ENCODE measurements at places on chromosomes 11 and 22.

GRCh38 chr11:326592-326841, 5.9 kb upstream of the IFITM3 start:
- DNase-seq: no peak

GRCh38 chr11:75920848-75921247, 105.8 kb downstream of the UVRAG start:
- DNase-seq: no peak

DNA sequence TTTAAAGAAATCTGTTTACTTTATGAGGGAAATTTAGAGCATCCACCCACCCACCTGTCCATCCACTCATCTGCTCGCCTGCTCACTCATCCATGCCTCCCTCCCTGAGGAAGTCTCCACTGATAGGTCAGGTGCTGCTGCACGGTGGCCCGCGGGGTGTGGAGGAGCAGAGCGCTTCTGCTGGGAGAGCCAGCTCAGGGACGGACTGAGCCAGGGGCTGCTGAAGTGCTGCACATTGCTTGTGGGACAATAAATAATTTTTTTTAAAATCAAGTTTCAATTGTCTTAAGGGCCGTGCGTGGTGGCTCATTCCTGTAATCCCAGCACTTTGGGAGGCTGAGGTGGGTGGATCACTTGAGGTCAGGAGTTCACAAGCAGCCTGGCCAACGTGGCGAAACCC, 148.9 kb downstream of the TBC1D22A start:
- no peak for DNase-seq

GRCh38 chr11:2651826-2652271, 47.9 kb downstream of the KCNQ1OT1 start:
- DNase-seq: no peak

DNA sequence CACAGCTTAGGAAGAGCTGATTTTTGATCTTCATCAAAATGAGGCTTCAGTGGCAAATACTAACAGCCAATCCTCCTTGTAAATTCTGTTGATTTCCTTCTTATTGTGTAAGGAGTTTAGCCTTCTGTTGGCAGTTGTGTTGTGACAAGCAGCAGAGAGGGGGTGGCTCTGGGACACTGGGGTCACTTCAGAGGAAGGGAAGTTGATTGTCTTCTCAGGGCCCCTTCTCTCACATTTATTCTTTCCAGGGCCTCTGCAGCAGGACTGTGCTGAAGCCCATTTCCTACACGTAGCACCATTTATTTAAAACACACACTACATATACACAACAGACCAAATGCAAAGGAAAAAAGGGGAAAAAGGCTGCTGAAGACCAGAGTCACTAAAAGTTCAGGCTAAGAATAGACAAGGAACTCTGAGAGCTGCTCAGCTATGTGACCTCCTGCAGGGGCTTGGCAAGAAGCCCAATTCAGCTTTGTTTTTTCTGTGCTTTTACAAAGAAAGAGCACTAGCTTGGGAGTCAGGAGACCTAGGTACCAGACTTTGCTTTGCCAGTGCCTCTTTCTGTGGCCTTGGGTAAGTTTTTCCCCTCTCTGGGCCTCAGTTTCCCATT, 28.3 kb upstream of the UPB1 start:
- no peak for DNase-seq

GRCh38 chr11:64251016-64251752, at the start of gene PLCB3:
Gene PLCB3, plus strand, starts transcription at chr11:64251530. Its CDS starts 120 bp downstream, at chr11:64251650.
- DNase-seq: peak; percentile 57

DNA sequence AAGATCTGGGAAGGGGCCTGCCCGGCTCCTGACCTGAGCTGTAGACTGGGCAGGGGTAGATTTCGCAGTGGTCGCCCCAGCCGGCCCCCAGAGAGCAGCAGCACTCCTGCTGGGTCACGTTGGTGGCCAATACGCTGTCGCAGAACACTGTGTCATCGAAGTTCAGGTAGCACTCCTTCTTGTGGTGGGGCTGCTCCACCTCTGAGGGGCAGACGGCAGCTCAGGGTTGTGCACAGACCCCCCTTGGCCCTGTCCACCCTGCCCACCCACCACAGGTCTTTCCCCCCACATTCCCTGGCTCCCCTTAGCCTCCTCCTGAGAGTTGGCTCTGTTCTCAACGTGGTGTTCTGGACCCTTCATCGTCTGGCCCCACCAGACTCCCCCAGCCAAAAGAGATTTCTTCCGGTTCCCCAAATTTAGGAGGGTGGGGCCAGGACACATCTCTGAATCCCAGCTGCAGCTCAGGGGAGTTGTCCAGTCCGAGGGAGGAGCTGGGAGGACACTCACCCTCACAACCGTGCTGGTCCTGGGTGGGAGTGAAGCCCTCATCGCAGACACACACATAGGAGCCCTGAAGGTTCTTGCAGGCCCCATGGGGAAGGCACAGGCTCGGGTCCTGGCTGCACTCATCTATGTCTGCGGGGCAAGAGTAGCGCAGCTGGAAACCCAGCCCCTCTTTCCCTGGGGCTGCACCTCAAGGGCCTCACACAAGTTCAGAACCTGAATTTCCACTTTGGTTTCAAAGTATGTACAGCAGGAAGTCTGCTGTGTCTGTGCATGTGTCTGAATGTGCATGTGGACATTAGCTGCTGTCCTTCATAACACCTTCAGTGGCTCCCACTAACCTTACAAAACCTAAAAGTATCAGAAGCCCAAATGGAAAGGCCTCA, 16.5 kb downstream of the SCYL1 start:
- no peak for DNase-seq

Data from CD4-positive, alpha-beta T cell treated with Interleukin-15 for 1 hour (primary cell).